A172 (cell line): ENCODE measurements at places on chromosomes 7 and 10. TPM values are rescaled to one million over a fixed set of nuclear protein-coding genes. Genes with fewer than 3 reads are reported as not detected.

Gene GCK
- not detected in 2 replicates for total RNA-seq

Gene GIMAP7
- not detected in 2 replicates for total RNA-seq

Gene SERPINE1
- 463 and 480 TPM in 2 replicates for total RNA-seq

Gene EMX2
- 0.05 and 0.81 TPM in 2 replicates for total RNA-seq

- DNase-seq: no peak
These were observed 70.0 kb upstream of the PHYHIPL start for GRCh38 chr10:59106441-59106840.

DNA sequence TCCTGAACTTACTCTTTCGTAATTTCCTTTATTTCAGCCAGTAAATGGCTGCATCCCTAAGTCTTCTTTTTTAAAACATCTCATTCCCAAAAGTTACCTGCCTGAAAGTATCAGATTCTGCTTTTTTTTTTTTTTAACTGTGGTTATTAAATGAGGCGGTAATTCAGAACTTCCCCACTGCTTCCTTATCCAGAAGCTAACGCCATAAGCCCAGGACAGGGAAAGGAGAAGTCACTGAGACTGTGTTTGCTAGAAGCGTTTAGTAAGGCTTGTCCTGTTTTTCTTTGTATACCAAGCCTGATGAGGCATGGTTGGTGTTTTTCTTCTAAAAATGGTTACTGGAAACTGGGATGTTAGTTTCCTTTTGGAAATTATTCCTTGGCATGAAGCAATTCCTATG lies 197.8 kb downstream of the CELF2 start:
- DNase-seq: no peak

GRCh38 chr10:98131619-98132018 lies 2.8 kb upstream of the R3HCC1L start:
- no peak for DNase-seq

DNA sequence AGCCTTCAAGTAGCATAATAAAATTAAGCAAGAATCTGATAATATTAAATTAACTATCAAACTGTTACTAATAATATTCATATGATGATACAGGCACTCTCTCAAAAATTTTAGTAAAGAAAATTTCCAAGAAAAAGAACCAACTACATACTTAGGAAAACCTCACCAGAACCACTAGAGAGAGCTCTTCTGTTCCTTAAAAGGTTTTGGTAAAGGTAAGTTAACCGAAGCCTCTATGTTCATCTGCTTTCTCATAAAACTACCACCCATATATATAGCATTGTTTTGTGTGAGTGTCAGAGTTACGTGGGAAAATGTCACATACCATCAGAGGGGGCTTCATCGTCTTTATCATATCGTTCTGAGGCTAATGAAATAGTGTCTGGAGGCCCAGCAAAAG lies 20.7 kb downstream of the SKAP2 start:
- no peak for DNase-seq

- DNase-seq: no peak
These were observed 94.2 kb upstream of the PRKCQ start for GRCh38 chr10:6674291-6674690.

- no peak for DNase-seq
These were observed 219.0 kb downstream of the PTEN start for GRCh38 chr10:88082391-88082790.

DNA sequence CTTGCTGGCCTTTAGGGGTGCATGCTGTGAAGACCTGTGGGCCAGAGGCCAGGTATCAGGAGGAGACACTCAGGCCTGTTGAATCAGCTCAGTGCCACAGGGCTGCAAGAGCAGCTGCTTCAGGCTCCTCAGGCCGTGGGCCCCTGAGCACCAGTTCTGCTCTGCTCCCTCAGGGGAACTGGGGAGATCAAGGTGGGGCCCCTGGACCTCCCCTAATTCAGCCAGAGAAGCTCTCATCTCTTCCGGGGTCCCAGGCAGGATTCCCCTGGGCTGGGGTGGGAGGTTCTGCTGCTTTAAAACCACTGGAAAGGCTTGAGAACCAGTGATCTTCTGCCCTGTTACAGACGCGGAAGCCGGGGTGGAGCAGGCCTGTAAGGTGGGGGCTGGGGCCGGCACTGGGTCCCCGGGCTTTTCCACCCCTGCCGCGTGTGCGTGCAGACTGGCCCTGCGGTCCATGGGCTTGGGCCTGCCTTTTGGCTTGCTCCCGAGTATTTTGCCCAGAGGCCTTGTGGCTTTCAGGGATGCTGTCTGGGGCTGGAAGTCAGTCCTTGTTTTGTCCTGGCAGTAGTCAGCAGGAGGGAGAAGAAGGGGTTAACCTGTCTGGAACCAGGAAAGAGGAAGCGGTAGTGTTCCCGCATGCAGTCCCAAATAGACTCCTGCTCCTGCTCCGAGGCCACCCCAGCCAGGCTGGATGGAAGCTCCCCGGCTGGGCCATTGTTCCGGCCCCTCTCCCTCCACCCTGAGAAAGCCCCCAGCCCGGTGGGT lies 74.3 kb downstream of the LHPP start:
- no peak for DNase-seq

GRCh38 chr10:84460520-84460919 lies 132.1 kb downstream of the CCSER2 start:
- DNase-seq: no peak

DNA sequence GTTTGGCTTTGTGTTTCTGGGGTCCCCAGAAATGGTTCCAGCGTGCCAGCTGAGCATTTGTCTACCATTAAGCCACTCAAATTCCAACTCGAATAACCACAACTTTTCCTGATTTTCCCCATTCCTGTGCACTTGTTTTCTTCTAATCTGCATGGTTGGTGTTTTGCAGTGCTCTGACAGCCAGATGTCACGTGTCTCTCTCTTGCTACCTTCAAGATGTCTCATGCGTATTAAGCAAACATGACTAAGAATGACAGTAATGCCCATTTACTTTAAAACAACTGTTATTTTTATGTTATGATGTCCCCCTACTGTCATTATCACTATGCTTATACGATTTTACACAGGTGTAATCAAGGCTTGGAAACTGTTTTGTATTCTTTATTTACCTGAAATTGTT lies 35.2 kb upstream of the MXI1 start:
- no peak for DNase-seq

- no peak for DNase-seq
These were observed 99.8 kb downstream of the SEPTIN7 start for GRCh38 chr7:35900651-35901050.
